ENCODE measurements at places on chromosomes 4 and X. TPM values are rescaled to one million over a fixed set of nuclear protein-coding genes. Genes with fewer than 3 reads are reported as not detected.

The FAM114A1 gene
- 245 TPM for total RNA-seq

The HTR2C gene
- not detected for total RNA-seq

The GIMD1 gene
- total RNA-seq, result not detected

The ELMOD2 gene
- 38.5 TPM for total RNA-seq

The NUP62CL gene
- total RNA-seq, result not detected

The MAML3 gene
- 7.2 TPM for total RNA-seq

The COX7B2 gene
- total RNA-seq, result not detected

The GDI1 gene
- 147 TPM for total RNA-seq

The TCEAL5 gene
- not detected for total RNA-seq

The NAA11 gene
- not detected for total RNA-seq

The SLC9A6 gene
- 20.4 TPM for total RNA-seq

The XAGE2 gene
- total RNA-seq, result not detected

The TMEM47 gene
- total RNA-seq, result 63.7 TPM

The SMIM14 gene
- total RNA-seq, result 42.6 TPM

The VGLL1 gene
- total RNA-seq, result not detected

The ARMCX1 gene
- 36.0 TPM for total RNA-seq

The HMX1 gene
- total RNA-seq, result not detected

The HPGD gene
- total RNA-seq, result not detected

The AVPR2 gene
- total RNA-seq, result not detected

The CPLX1 gene
- not detected for total RNA-seq

The MAGEC1 gene
- not detected for total RNA-seq

The SMIM31 gene
- not detected for total RNA-seq

The VBP1 gene
- total RNA-seq, result 42.9 TPM

The ZMAT1 gene
- total RNA-seq, result 4.7 TPM

The FAM156A gene
- 23.8 TPM for total RNA-seq

The GRIA2 gene
- total RNA-seq, result 1.4 TPM

The SPATA18 gene
- 18.6 TPM for total RNA-seq

The ZDHHC15 gene
- total RNA-seq, result 0.15 TPM

The PROM1 gene
- 0.10 TPM for total RNA-seq

The STARD8 gene
- total RNA-seq, result 0.37 TPM

The FAM47A gene
- not detected for total RNA-seq

The MAD2L1 gene
- 9.4 TPM for total RNA-seq

The CASK gene
- total RNA-seq, result 39.5 TPM

The PHEX gene
- total RNA-seq, result 1.1 TPM

The HPSE gene
- total RNA-seq, result 0.38 TPM

The RBM3 gene
- 224 TPM for total RNA-seq

The WDFY3 gene
- 80.1 TPM for total RNA-seq

The RXFP1 gene
- total RNA-seq, result not detected
